ENCODE measurements at places on chromosomes 16 and 17. TPM values are rescaled to one million over a fixed set of nuclear protein-coding genes. Genes with fewer than 3 reads are reported as not detected.

ARHGAP44 gene
- 0.38 TPM for total RNA-seq

CES2 gene
- 51.3 TPM for total RNA-seq

KRTAP1-1 gene
- total RNA-seq: not detected

TMEM208 gene
- total RNA-seq: 32.3 TPM

GRCh38 chr16:503150-504071 is 24.1 kb upstream of the CAPN15 start:
- peaks cover 10% of the 10 kb centered on the region for H3K36me3 ChIP-seq
- H3K27me3 ChIP-seq: no peaks in the 10 kb centered on the region
- no peak overlapping the region for H3K27ac ChIP-seq
- no peak overlapping the region for H3K4me3 ChIP-seq
- H3K4me1 ChIP-seq: no peaks in the 10 kb centered on the region
- DNase-seq: no peak

DNA sequence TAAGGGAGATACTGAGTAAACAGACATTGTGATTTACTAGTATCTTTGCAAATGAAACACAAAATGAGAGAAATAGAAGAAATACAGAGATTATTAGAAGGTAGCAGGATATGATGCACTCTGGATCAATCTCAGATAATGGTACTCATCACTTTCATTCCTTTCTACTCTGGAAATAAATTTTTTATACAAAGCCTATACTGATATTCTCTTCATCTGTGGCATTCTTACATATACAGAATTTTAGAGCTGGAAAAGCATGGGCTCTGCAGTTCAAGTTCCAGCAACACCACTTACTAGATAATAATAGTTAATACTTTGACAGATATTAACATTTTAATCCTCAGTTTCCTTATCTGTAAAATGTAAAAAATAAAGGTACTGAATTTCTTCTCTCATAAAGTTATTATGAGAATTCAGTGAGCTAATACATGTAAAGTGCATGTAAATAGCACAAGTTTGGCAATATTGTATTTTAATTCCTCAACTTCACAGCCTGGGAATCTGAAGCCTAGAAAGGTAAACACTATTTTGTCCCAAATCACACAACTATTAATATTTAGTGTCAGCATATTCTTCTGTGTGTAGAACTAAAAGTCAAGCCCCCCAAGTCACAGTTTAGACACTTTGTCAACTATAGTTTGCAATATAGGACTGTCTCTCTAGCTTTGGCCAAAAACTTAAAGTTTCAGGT is 6.5 kb downstream of the RNF43 start:
- H3K27me3 ChIP-seq: no peaks in the 10 kb centered on the region
- DNase-seq: no peak
- H3K36me3 ChIP-seq: no peaks in the 10 kb centered on the region
- H3K4me1 ChIP-seq: no peaks in the 10 kb centered on the region
- H3K4me3 ChIP-seq: no peak overlapping the region

DNA sequence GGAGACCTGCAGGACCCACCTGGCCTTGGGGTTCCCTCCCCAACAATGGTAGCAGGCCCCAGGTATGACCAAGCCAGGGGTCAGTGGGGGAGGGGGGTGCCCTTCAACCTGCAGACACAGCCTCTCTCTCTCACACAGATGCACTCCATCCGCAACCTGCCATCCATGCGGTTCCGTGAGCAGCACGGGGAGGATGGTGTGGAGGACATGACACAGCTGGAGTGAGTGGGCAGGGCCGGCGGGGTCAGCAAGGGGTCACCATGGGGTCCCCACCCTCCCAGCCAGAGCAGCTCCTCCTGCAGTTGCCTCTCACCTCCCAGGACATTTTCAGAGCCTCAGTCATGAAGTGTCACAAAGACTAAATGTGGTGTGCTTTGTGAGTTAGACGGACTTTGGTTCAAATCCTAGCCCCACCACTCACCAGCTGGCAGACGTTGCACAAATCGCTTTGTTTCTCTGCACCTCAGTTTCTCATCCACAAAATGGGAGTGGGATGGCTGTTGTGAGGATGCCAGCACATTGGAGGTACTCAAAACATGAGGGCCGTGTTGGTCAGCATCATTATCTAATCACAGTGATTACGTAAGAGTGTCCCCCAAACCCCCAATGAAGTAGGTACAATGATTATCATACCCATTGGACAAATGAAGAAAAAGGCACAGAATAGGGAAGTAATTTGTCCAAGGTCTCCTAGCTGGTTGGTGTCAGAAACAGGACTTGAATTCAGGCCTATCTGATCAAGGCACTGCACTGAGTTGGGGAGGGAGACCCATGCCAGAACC is 16.0 kb downstream of the MYO15A start:
- H3K27me3 ChIP-seq: peaks cover 22% of the 10 kb centered on the region
- no peak for DNase-seq
- no peaks in the 10 kb centered on the region for H3K36me3 ChIP-seq

DNA sequence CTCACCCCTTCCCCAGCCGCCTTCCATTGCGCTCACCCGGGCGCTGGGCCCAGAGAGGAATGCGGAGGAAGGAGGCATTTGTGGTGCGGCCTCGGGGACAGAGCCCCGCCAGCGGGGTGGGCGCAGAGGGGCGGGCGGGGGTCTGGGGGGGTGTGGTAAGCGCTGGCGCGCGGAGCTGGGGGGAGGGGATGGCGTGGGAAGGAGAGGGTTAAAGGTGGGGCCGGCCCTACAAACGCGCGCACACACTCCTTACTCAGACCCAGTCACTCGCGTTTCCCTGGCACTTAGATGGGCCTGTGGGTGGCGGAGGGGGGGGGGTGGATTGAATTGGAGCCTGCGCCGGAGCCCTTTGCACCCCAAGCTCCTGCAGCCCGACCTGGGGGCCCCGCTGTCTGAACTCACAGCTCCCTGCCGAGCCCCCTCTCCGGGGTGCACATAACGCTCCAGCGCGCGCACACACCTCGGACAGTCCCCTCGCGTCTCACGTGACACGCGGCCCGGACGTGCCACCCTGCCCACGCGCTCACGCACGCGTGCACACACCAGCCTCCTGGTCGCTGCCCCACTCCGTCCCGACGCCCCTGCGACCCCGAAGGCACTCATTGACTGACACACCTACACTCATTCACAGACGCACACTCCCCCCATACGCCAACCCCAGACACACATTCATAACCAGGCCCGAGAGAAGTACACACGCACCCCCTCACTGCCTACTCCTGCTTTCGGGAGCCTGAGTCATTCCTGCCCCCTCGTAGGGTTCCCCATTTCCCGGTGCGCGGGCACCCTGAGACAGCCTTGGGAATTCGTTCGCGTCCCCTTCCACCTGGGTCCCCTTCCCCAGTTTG is 844 bp downstream of the TBKBP1 start:
- H3K4me3 ChIP-seq: peak overlapping the region; percentile 76
- no peak for DNase-seq
- no peaks in the 10 kb centered on the region for H3K27me3 ChIP-seq

GRCh38 chr17:77189148-77189547 is 48.4 kb downstream of the SEC14L1 start:
- peak overlapping the region; percentile 34 for H3K27ac ChIP-seq
- H3K4me3 ChIP-seq: no peak overlapping the region
- H3K27me3 ChIP-seq: no peaks in the 10 kb centered on the region
- H3K4me1 ChIP-seq: peaks cover 29% of the 10 kb centered on the region
- DNase-seq: no peak

- H3K27me3 ChIP-seq: no peaks in the 10 kb centered on the region
- DNase-seq: no peak
- H3K4me3 ChIP-seq: no peak overlapping the region
- no peaks in the 10 kb centered on the region for H3K4me1 ChIP-seq
Observed at GRCh38 chr17:8465356-8465755, 29.7 kb downstream of the NDEL1 start.

GRCh38 chr17:1518410-1518809 is 2.0 kb upstream of the INPP5K start:
- no peak overlapping the region for H3K27ac ChIP-seq
- no peak overlapping the region for H3K4me3 ChIP-seq
- no peak for DNase-seq
- peaks cover 34% of the 10 kb centered on the region for H3K4me1 ChIP-seq
- peaks cover 13% of the 10 kb centered on the region for H3K36me3 ChIP-seq

GRCh38 chr16:3780570-3780969 is 63.2 kb upstream of the TRAP1 start:
- peaks cover 12% of the 10 kb centered on the region for H3K36me3 ChIP-seq
- H3K27me3 ChIP-seq: no peaks in the 10 kb centered on the region
- DNase-seq: no peak
- H3K4me1 ChIP-seq: no peaks in the 10 kb centered on the region
- no peak overlapping the region for H3K27ac ChIP-seq
- H3K4me3 ChIP-seq: no peak overlapping the region

DNA sequence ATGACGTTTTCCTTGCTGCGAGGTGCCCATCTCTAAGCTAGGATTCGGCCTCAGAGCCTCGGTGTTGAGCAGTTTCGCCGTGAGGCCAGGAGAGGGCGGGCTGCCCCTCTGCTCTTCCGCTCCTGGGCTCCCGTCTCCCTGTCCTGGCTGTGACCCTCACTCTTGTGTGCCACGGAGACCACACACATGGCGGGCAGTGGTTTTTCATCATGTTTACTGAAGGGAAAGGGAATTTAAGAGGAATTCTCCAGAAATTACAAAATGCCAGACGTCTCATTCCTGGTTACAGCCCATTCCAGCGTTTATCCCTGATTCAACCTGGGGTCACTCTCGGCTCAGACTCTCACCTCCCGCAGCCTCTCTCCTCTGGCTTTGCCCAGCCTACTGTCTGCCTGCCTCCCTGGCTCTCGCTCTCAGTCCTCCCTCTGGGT is 96.8 kb upstream of the ELAC2 start:
- no peaks in the 10 kb centered on the region for H3K27me3 ChIP-seq
- DNase-seq: no peak
- no peaks in the 10 kb centered on the region for H3K36me3 ChIP-seq
- H3K4me3 ChIP-seq: no peak overlapping the region
- no peaks in the 10 kb centered on the region for H3K4me1 ChIP-seq

- H3K4me1 ChIP-seq: no peaks in the 10 kb centered on the region
- DNase-seq: no peak
- peaks cover 35% of the 10 kb centered on the region for H3K27me3 ChIP-seq
- H3K27ac ChIP-seq: no peak overlapping the region
- H3K4me3 ChIP-seq: no peak overlapping the region
- no peaks in the 10 kb centered on the region for H3K36me3 ChIP-seq
Observed at GRCh38 chr17:19553036-19553435, 19.4 kb downstream of the SLC47A1 start.

GRCh38 chr16:86090461-86091170 is 191.7 kb downstream of the IRF8 start:
- H3K27ac ChIP-seq: no peak overlapping the region
- no peaks in the 10 kb centered on the region for H3K36me3 ChIP-seq
- no peaks in the 10 kb centered on the region for H3K4me1 ChIP-seq
- H3K27me3 ChIP-seq: peaks cover 16% of the 10 kb centered on the region

GRCh38 chr16:57994778-57995177 is 5.7 kb downstream of the ZNF319 start:
- H3K36me3 ChIP-seq: peaks cover 31% of the 10 kb centered on the region
- H3K4me1 ChIP-seq: peaks cover 21% of the 10 kb centered on the region
- peak; percentile 61 for DNase-seq
- no peaks in the 10 kb centered on the region for H3K27me3 ChIP-seq

- H3K36me3 ChIP-seq: no peaks in the 10 kb centered on the region
- H3K4me3 ChIP-seq: no peak overlapping the region
- DNase-seq: no peak
- H3K27ac ChIP-seq: no peak overlapping the region
Observed at GRCh38 chr17:49473900-49474751, 21.0 kb upstream of the NGFR start.

DNA sequence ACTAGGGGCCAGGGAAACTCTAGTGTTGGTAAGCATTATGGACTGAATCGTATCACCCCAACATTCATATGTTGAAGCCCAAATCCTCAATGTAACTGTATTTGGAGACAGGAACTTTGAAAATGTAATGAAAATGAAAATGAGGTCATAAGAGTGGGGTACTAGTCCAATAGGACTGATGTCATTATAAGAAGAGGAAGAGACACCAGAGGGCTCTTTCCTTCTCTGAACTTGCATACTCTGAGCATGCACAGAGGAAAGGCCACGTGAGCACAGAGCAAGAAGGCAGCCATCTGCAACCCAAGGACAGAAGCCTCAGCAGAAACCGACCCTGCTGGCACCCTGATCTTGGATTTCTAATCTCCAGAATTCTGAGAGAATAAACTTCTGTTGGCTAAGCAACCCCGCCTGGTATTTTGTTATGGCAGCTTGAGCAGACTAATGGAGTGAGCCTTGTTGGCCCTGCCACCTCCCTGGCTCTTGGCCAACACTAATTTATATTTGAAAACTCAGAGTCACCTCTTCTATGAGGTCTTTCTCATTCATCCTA is 273.4 kb downstream of the NTN1 start:
- H3K36me3 ChIP-seq: no peaks in the 10 kb centered on the region
- H3K4me3 ChIP-seq: no peak overlapping the region
- H3K27me3 ChIP-seq: no peaks in the 10 kb centered on the region
- peaks cover 4% of the 10 kb centered on the region for H3K4me1 ChIP-seq
- H3K27ac ChIP-seq: no peak overlapping the region
- DNase-seq: no peak

DNA sequence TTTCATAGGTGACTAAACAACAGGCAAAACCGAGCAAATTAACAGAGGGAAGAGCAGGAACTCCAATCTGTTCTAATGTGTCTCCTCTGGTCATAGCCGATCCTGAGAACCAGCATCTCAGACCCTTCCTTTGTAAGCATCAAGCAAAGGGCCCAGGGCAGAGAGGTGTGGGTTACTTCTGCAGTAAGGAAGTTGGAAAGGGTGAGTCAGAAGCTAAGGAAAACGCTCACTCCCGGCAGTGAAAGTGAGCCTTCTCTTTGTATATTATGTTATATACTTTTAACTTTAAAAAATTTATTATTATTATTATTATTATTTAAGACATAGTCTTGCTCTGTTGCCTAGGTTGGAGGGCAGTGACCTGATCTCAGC is 77.7 kb downstream of the MRM3 start:
- DNase-seq: no peak
- peaks cover 17% of the 10 kb centered on the region for H3K27me3 ChIP-seq

- H3K4me3 ChIP-seq: peak overlapping the region; percentile 78
- peaks cover 11% of the 10 kb centered on the region for H3K4me1 ChIP-seq
- no peak overlapping the region for H3K27ac ChIP-seq
- H3K27me3 ChIP-seq: no peaks in the 10 kb centered on the region
- DNase-seq: peak; percentile 38
Observed at GRCh38 chr17:81239714-81240555, 817 bp downstream of the NDUFAF8 start.

- no peak overlapping the region for H3K4me3 ChIP-seq
- H3K36me3 ChIP-seq: no peaks in the 10 kb centered on the region
- peaks cover 6% of the 10 kb centered on the region for H3K27me3 ChIP-seq
- H3K27ac ChIP-seq: no peak overlapping the region
- peaks cover 4% of the 10 kb centered on the region for H3K4me1 ChIP-seq
Observed at GRCh38 chr17:79609049-79609589, 1.7 kb downstream of the RBFOX3 start.

GRCh38 chr17:60151355-60151754 is 1.6 kb downstream of the CA4 start:
- DNase-seq: no peak
- H3K27me3 ChIP-seq: peaks cover 89% of the 10 kb centered on the region
- no peak overlapping the region for H3K27ac ChIP-seq
- no peaks in the 10 kb centered on the region for H3K4me1 ChIP-seq

Measured in T-cell (primary cell).